ENCODE measurements at places on chromosomes 3 and 15.

- DNase-seq = no peak
Measured at GRCh38 chr15:77414789-77415442, 5.0 kb downstream of the PEAK1 start.

GRCh38 chr3:128550113-128550440 is 57.1 kb upstream of the GATA2 start:
- no peak for DNase-seq

- DNase-seq = no peak
Measured at GRCh38 chr3:13104511-13104910, 31.3 kb upstream of the IQSEC1 start.

- DNase-seq = no peak
Measured at GRCh38 chr3:58829321-58830000, 162.9 kb upstream of the FAM3D start.

- DNase-seq = no peak
Measured at GRCh38 chr3:149820183-149820582, 7.2 kb downstream of the RNF13 start.

DNA sequence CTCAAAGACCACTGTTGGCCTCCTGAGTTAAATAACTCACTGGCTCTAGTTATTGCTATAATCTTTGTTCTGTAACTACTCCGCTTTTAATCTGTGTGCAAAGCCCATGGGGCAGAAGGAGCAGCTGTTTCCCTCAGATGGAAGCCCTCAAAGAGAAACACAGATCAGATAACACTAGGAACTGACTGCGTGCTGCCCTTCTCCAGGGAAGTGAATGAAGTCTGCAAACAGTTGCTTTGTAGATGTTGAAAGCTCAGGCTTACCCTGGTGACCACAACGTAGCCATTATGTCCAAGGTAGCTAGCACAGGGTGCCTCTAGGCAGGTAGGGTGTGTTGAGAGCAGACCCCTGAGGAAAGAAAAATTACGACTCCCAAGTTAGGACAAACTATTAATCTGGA is 152.3 kb upstream of the STAC start:
- DNase-seq = no peak

DNA sequence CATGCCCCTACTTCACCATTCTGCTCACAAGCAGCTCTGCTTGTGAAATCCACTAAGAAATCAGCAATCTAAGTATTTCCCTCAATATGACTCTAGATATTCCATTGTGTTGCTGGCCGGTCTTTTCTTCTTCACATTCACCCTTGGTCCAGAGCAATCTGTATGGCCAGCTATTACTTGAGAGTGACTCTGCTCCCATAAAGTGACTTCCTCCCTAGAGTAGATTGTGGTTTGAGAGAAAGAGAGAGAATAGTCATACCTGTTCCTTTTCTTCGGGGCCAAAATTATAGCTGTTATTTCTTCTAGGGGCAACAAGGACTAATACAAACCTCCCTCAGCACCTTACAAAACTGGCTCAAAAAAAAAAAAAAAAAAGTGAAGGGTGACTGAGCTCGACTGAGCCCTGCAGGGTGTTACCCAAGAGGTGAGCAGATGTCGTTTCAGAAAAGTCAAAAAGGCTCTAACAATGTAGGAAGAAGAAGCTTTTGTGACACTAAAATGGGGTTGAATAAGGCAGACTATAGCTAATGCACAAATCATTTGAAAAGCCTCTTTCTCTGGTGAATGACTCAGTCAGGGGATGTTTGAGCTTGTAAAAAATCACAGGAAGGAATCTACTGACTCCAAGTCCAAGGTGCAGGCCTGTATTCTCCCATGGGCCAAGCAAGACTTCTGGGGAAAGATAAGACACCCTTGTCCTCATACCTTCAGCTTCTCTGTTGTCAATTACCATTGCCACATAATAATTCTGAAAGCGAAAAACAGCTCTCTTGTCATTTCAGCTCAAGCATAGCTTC is 161.0 kb upstream of the SLC24A5 start:
- no peak for DNase-seq

GRCh38 chr3:64489361-64490044 is 198.3 kb downstream of the ADAMTS9 start:
- DNase-seq = peak; percentile 73

DNA sequence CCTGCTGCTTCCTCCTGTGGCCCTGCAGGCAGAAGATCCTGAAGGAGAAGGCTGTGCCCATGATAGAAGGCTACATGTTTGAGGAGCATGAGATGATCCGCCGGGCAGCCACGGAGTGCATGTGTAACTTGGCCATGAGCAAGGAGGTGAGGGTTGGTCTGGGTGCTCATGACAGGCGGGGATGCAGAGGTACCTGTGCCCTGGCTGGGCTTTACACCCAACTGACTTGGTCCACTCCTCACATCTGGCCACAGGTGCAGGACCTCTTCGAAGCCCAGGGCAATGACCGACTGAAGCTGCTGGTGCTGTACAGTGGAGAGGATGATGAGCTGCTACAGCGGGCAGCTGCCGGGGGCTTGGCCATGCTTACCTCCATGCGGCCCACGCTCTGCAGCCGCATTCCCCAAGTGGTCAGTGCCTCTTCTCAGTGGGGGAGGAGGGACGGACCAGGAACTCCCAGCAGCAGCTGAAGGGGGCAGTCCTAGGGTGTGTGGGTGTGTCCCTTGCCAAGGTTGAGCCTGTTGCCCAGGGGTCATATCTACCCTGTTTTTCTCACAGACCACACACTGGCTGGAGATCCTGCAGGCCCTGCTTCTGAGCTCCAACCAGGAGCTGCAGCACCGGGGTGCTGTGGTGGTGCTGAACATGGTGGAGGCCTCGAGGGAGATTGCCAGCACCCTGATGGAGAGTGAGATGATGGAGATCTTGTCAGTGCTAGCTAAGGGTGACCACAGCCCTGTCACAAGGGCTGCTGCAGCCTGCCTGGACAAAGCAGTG is 1.6 kb upstream of the RCCD1 start:
- DNase-seq = no peak

GRCh38 chr3:163422671-163423070 is 1655.6 kb downstream of the SI start:
- DNase-seq = no peak

GRCh38 chr3:65322910-65323309 is 635.1 kb upstream of the ADAMTS9 start:
- no peak for DNase-seq

DNA sequence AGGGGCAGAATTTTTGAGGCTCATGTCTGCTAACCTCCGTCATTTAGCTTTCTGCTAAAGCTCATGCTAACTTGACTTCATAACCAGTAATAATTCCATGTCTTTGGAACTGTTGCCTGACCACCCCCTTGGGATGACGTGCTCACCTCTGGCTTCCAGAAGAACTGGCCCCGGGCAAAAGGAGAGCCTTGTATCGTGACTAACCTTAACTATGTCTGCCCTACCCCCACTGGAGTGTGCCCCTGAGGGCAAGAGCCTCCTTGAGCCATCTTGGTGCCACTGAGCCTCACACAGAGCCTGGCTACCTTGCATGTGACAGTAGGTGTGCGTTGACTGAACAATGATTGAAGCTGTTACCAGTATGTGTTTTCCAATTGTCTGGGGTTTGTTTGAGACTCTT is 4.7 kb downstream of the LRRK1 start:
- DNase-seq = no peak

DNA sequence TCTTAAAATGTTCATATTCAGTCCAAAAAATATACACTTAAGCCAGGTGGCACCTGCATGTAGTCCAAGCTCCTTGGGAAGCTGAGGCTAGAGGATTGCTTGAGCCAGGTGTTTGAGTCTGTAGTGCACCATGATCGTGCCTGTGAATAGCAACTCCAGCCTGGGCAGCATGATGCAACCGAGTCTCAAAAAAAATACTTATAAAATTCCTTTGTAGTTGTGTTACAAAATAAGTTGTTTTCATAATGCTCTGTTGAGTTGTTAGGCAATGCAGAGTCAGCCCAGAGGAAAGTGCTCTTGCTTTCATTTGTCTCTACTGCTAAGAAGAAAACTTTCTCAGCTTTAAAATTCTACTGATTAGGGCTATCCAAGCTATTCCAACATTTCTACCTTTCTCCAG is 442.8 kb upstream of the ARRDC4 start:
- DNase-seq = no peak

DNA sequence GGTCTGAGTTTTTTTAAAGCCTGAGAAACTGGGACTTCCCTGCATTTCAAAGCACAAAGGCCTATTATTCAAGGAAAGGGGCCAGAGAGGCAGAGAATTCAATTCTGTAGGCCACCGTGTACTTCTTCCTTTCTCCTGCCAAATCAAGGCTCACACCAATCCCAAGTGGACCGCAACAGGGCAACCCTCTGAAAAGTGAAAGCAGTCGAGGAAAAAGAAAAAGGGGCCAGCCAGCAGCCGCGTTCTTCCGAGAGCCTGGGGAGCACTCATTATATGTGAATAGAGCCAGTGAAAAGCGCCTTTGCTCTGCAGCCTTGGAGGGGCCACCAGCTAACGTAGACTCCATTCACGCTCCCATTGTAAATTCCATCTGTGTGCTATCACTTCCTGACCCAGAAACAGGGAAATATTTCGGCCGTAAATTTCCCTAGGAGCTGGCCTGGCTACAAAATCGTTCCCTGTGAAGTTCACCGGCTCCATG is 45.9 kb upstream of the THUMPD3 start:
- DNase-seq = no peak

GRCh38 chr15:40543082-40543481 is 21.8 kb downstream of the CCDC32 start:
- DNase-seq = no peak

DNA sequence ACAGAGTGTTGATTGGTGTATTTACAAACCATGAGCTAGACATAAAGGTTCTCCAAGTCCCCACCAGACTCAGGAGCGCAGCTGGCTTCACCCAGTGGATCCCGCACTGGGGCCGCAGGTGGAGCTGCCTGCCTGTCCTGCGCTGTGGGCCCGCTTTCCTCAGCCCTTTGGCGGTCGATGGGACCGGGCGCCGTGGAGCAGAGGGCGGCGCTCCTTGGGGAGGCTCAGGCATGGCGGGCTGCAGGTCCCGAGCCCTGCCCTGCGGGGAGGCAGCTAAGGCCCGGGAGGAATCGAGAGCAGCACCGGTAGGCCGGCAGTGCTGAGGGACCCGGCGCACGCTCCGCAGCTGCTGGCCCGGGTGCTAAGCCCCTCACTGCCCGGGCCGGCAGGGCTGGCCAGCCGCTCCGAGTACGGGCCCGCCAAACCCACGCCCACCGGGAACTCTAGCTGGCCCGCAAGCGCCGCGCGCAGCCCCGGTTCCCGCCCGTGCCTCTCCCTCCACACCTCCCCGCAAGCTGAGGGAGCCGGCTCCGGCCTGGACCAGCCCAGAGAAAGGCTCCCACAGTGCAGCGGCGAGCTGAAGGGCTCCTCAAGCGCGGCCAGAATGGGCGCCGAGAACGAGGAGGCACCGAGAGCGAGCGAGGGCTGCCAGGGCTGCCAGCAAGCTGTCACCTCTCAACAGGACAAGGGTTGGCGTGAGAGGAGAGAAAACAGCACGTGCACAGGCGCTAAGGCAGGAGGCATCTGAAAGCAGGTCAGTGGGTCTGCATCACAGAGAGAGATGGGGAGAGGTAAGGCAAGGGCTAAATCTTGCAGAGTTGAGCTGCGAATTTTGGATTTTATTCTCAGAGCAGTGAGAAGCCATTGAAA is 5.9 kb upstream of the EPB42 start:
- DNase-seq = no peak

DNA sequence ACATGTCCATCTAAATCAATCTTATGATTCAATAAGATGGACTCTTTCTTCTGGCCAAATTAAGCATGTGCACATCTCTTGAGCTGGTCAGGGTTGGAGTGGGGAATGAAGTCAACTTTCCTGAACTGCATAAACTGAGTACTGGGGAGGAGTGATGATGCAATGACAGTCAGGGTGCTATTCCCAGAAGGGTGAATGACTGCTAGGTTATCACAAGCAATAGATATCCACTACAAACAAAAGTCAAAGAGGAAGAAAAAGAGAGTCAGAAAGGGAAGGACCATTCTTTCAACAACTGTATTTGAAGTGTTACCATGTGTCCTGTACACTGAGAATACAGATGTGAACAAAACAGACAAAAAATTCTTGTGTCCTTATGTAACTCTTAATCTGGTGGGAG is 70.0 kb downstream of the ALCAM start:
- no peak for DNase-seq

DNA sequence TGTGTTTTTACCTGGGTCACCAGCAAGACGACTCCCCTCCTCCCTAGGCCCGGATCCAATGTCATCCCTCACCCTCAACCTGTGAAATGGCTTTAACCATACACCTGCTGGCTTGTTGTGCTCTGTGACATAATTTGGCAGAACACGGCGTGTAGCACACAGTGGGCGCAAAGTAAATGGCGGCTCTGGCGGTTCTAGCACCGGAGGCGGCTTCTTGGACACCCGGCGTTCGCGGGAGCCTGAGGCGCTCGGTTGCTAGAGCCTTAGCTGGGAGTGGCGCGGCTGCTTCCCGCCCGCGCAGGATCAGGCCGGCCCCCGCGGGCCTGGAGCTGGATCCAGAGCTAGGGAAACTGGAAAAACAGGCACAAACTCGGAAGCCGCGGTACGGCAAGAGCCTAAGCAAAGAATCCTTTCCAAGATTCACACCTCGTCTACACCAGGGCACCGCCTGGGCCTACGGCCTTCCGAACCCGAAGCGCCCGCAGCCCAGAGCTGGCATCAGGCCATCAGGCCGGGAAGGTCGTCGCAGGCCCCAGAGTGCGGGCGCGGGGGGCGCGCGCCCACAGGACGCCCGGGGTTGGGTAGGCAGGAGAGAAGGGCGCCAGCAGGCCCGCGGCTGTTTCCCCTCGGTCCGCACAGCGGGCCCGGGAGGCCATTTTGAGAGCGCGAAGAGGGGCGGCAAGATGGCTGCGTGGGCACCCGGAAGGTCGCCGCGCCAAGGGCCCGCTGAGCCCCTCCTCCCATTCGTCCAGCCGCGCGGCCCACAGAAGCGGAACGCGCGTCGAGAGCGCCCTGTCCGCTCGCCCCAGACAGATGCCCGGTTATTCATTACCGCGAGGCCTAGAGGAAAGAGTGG is 43.9 kb upstream of the POLG start:
- no peak for DNase-seq
